Heart left ventricle (tissue), 16 donors: ENCODE measurements at places on chromosomes 6 and 20.

GRCh38 chr6:40753048-40753447 lies 165.9 kb upstream of the LRFN2 start:
- DNase-seq, result no peak

GRCh38 chr6:6407071-6407741 lies 86.7 kb upstream of the F13A1 start:
- DNase-seq, result no peak

DNA sequence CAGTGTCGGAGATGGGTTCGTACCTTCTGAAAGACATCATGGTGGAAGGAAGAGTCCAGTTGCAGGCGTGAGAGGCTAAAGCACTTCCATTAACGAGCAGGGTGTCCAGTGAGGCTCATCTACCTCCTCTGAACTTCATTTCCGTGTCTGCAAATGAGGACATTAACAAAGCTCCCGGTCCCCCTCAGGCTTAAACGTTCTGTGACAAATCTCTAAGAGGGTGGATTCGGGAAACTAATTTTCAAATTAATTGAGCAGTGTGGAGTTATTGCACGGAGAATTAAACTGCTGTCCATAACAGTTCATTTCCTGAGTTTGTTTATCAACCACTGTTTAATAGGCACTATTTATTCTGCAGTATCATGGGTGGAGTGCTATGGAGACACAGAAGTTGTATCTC lies 68.2 kb downstream of the TRMT6 start:
- DNase-seq, result no peak

DNA sequence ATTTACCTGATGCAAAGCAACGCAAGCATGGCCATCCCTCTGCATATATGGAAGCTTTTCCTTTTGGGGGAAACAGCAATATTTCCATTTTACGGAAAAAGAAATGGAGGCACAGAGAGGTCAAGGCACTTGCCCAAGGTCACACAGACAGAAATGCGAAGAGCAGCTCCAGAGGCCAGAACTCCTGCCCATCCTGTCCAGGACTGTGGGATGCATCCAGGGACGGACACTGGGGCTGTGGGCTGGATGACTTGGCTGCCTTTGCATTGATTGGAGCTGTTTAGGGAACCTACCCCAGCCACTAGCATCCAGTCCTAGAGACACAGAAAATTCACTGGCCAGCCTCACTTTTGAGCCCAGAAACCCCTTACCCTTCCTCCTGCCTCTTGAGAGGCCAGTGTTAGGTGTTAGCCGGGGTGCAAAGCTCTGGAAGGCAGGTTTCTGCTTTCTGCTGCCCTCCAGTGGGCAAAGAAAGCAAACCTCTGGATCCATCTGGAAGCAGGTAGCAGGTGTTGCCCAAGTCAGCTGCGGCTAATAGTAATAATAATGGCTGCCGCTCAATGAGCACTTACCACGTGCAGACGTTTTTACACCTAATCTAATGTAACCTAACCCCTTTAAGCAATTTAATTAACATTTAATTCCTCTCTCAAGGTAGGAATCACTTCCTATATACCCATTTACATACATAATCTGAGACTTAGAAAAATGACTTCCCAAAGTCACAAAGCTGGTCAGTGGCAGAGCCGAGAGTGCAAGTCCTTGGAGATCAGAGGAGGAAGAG lies 31.7 kb upstream of the CCN5 start:
- no peak for DNase-seq

GRCh38 chr20:58366866-58367265 lies 22.2 kb upstream of the VAPB start:
- DNase-seq, result no peak

- DNase-seq, result no peak
These were observed 2.9 kb upstream of the HIVEP1 start for GRCh38 chr6:12009180-12009685.

DNA sequence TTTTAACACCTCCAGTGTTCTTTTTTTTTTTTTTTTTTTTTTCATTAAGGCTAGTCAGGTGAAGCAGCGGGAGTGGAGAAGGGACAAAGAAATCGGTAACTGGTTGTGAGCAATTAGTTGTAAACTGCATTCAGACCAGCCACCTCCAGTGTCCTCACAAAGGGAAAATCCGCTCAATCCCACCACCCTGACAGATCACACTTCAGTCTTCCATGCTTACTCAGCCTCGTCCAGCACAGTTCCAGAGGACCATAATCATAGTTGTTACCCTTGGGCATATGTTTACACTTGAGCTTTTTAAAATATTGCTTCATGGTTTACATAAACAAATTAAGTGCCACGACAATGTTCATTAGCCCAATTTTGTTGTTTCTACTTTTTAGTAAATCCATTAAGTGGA lies 10.2 kb downstream of the DYNLRB1 start:
- no peak for DNase-seq

GRCh38 chr6:3414327-3415081 lies 42.3 kb downstream of the SLC22A23 start:
- no peak for DNase-seq

DNA sequence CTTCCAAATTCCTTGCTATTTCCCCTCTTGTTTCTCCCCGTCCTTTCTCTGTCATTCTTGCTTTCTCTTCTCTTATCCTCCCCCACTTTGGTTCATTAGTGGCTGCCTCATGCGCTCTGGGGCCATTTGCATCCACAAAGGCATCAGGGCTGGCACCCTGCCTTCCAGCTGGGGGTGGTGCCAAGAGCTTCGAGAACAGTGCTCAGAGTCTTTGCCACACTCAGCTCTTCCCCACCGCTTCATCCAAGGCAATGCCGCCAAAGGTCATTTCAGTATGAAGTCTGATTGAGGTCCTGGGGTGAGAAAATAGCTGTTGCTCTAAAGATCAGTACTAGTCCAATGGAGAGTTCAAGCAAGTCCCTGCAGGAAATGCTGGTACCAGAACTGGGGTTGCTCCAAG lies 22.7 kb downstream of the OLIG3 start:
- DNase-seq, result no peak

- DNase-seq, result no peak
These were observed 94.2 kb upstream of the KCNK16 start for GRCh38 chr6:39416728-39417127.

GRCh38 chr6:71279740-71280139 lies 8.9 kb upstream of the OGFRL1 start:
- DNase-seq, result no peak

- DNase-seq, result no peak
These were observed 594.7 kb upstream of the ADGRB3 start for GRCh38 chr6:68040312-68040778.

DNA sequence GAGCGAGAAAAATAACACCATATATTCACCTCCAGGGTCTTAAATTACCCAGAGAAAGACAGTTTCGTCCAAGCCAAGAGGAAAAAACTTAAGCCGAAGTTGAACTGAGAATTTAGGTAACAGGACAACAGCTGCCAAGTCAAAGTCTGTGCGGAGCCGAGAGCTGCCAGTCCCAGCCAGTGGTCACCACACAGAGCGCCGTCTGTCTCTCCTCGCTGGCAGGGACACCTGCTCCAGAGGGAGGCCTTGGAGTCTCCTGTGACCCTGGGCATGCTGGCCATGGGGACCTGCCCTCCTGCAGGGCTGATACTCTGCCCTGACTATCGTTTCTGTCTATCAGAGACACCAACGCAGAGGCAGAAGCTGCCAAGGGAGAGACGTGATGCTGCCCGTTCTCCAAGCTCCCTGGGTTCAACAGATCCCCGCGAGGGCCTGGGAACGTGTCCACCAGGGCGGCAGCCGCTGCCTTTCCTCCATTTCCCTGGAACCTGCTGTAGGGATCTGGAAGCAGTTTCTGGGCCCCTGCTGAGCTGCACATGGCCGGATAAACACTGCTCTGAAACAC lies 341.3 kb downstream of the SMOC2 start:
- no peak for DNase-seq

DNA sequence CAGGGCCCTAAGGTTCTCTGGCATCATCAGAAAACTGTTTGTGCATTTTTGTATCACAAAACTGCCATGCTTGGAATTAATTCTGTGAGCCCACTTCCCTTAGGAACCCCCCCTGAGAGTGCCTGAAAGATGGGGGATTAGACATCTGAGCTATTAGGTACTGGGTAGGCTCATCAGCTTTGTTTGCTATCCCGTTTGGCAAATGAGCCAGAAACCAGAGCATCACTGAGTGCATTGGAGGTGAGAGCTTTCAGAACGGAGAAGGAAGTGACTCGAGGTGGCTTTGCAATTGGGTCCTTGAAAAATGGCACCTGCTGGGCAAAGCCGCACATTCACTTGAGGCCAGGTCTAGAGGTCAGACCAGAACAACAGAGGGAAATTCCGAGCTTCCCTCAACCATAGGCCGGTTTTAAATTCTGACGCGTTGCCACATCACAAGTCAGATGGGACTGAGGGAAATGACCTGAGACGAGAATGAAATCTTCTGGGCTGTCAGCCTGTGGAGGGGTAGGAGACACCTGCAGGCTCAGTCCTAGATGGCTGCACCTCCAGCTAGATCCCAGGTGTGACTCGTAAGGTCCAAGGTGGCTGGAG lies 8.4 kb upstream of the GLP1R start:
- no peak for DNase-seq

- no peak for DNase-seq
These were observed 343.4 kb downstream of the CDC5L start for GRCh38 chr6:44730771-44731391.

DNA sequence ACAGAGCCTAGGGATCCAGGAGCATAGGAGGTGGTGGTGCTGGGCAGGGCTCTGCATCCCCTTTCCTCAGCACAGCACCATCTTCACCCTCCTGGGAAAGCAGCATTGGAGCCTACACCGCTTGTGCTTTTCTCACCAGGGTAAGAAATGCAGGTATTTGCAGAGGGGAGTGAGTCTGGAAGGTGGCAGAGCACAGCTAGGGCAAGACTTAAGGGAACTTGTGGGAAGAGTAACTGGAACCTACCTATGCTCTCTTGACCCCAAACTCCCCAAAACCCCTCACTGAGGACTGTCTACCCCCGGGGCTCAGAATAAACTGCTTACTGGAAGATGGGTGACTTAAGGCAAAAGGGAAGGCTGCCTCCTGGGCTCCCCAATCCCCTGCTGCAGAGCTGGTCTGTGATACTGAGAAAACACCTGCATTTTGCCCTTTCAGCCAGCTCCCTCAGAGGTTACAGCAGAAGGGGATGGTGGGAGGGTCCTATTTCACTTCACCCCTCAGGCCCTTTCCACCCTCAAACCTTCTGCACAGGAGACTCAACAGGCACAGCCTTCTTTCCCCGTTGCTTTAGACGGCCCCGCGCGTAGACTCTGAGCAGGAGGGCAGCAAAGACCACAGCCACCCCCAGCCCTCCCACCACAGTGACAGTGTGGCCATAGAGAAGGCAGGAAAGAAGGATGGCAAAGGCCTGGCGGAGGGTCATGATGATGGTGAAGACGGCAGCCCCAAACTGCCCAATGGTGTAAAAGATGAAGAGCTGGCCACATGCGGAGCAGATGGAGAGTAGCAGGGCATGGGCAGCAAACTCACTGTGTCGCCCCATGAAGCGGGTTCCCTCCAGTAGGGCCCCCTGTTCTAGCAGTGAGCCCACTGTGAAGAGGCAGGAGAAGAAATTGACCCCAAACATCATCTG lies 2.9 kb downstream of the SLC35B2 start:
- DNase-seq, result no peak

- DNase-seq, result no peak
These were observed 28.4 kb upstream of the SDHAF4 start for GRCh38 chr6:70538376-70538775.

DNA sequence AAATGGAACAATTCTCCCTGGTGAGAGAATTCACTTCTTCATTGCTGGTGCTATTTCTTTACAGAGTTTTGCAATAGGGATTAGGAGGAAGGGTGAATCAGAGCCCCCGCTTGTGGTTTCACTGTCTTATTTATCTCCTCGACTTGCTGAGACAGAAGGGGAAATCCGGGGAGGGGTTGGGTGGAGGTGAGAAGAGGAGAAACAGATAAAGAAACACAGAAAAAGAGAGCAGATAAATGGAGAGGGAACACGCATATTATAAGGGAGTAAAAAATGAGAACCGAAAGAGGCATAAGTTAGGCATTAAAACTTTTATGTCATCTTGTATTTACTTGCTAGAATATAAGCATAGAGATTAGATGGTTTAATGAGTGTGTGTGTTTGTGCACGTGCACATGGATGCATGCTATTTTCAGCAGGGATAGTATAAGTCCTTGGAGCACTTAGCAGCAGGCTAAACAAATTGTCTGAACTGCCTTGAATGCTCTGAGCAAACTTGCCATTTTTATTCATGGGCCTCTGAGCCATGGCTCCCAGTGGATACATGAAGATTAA lies 105.0 kb downstream of the OLIG3 start:
- DNase-seq, result no peak

DNA sequence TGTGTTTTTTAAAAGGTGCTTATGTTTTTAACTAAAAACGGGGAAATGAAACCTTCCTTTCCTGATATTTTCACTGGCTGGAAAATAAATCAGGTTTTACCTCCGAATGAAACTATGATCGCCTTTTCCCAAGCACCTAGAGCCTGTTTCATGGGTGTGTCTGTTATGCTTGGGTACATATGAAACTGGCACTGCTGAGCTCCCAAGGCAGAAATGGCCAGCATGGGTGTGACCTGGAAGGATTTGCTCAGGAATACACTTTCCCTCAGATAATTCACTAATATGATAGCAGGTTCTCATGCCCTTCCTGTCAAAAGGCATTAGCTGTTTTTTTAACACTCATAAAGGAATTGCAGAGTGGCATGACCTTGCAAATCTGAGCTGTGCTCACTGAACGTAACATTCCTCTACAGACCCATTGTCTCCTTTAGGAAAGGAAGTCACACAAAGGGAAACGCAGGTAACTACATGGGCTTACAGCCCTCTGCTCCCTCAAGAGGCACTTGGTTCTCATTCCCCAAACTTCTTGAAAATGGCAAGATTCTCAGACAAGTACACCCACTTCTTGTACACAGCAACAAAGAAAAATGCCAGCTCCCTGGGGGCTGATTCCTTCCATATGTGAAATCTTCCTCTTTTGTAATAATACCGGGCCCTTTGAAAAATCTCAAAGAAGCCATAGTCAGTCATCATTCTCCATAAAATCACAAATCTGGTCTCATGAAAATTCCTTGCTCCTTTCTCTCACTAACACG lies 72.7 kb downstream of the METTL24 start:
- no peak for DNase-seq

- DNase-seq, result no peak
These were observed 495.0 kb upstream of the NRSN1 start for GRCh38 chr6:23630726-23631635.

- DNase-seq, result no peak
These were observed 632.9 kb downstream of the MAFB start for GRCh38 chr20:40056171-40056570.

- DNase-seq, result no peak
These were observed 14.1 kb upstream of the CALHM6 start for GRCh38 chr6:116447052-116447451.

DNA sequence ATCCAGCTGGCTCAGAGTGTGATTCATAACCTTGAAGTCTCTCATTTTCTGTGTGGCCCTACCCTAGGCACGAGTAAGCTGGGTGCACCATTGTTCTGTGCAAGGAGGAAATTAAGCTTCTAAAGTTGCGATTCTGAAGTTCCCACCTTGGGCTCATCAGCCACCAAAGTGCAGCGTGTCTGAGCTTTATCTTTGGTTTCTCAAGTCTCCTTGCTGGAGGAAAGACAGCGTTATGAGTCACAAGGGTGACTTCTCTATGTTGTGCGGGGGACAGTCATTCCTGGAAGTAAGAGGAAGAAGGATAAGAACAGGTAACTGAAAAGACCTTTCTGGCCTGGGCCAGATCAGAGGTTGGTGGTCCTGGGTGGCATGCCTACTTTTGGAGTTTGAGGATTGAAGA lies 16.8 kb downstream of the MRAP2 start:
- no peak for DNase-seq
